Smooth muscle cell of the coronary artery (primary cell): ENCODE measurements at places on chromosomes 1 and 21. TPM values are rescaled to one million over a fixed set of nuclear protein-coding genes. Genes with fewer than 3 reads are reported as not detected.

The MAP7D1 gene
- 45.4 and 81.4 TPM in 2 replicates for total RNA-seq

The PRRC2C gene
- total RNA-seq = 22.6 and 34.5 TPM in 2 replicates

The TMEM82 gene
- total RNA-seq = not detected in 2 replicates

The TMCO1 gene
- total RNA-seq = 45.7 and 63.5 TPM in 2 replicates

The FAM72A gene
- total RNA-seq = 3.2 and 3.5 TPM in 2 replicates

The TAL1 gene
- 0.12 and 0.45 TPM in 2 replicates for total RNA-seq

The PLA2G2C gene
- total RNA-seq = not detected in 2 replicates

The VANGL2 gene
- total RNA-seq = 1.7 TPM in 1 of 2 replicates, not detected in the other

The SLAMF1 gene
- total RNA-seq = not detected in 2 replicates

The GSTM4 gene
- 5.7 and 9.9 TPM in 2 replicates for total RNA-seq

The A3GALT2 gene
- total RNA-seq = not detected in 2 replicates

The MATN1 gene
- 0.23 TPM in 1 of 2 replicates, not detected in the other for total RNA-seq

The HDGF gene
- 138 and 145 TPM in 2 replicates for total RNA-seq

The F13B gene
- not detected in 2 replicates for total RNA-seq

The SNAPIN gene
- total RNA-seq = 26.4 and 55.4 TPM in 2 replicates
